ENCODE measurements at places on chromosomes 5 and 9.

- no peak for DNase-seq
These were observed 9.4 kb downstream of the PDZD2 start for GRCh38 chr5:31648326-31648725.

DNA sequence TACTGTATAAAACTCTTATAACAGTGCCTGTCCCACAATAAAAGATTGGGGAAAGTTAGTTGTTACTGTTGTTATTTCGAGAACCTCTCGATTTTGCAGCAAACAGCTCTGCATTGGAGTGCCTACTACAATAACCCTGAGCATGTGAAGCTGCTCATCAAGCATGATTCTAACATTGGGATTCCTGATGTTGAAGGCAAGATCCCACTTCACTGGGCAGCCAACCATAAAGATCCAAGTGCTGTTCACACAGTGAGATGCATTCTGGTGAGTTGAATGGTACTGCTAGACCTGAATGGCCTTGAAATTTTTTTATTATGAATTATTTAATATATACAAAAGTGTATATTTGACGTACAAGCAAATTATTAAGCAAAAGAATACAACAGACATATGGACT is 123.2 kb downstream of the TEX10 start:
- DNase-seq: no peak

GRCh38 chr5:80967500-80968181 is 7.5 kb downstream of the RASGRF2 start:
- DNase-seq: peak; percentile 81

GRCh38 chr9:92266486-92266885 is 27.0 kb downstream of the IARS1 start:
- DNase-seq: no peak

DNA sequence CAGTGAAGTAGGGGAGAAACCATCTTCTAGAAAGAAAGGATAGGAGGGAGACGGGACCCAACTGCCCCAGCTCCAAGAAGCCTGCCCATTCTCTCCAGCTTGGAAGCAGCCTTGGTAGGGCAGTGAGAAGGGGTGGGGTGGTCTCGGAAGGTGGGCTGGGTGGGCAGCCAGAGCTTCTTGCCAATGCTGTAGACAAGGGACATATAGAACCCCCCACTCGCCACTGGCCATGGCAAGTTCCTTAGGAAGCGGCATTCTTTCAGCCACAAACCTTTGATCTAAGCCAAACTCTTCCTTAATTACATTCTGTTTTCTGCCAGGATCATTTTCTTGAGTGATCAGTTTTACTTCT is 90.2 kb downstream of the PSD2 start:
- DNase-seq: no peak

- DNase-seq: peak; percentile 82
These were observed 32.6 kb downstream of the SPATA31D1 start for GRCh38 chr9:82021198-82021597.

DNA sequence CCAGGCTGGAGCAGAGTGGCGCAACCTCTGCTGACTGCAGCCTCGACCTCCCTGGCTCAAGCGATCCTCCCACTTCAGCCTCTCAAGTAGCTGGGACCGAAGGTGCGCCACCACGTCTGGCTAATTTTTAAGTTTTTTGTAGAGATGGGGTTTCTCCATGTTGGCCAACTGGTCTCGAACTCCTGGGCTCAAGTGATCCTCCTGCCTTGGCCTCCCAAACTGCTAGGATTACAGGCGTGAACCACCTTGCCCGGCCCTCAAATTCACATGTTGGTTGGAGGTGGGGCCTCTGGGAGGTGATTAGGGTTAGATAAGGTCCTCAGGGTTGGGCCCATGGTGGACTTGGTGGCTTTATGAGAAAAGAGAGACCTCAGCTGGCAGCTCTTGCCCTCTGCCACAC is 10.1 kb downstream of the LCN12 start:
- DNase-seq: no peak

GRCh38 chr5:69217151-69217511 is 17.6 kb upstream of the CDK7 start:
- no peak for DNase-seq

- DNase-seq: no peak
These were observed 24.6 kb upstream of the BARX1 start for GRCh38 chr9:93979721-93980120.

- no peak for DNase-seq
These were observed 24.0 kb downstream of the ADAMTSL2 start for GRCh38 chr9:133558191-133559126.

- peak; percentile 87 for DNase-seq
These were observed 16.1 kb downstream of the B4GALT1 start for GRCh38 chr9:33151007-33151557.

DNA sequence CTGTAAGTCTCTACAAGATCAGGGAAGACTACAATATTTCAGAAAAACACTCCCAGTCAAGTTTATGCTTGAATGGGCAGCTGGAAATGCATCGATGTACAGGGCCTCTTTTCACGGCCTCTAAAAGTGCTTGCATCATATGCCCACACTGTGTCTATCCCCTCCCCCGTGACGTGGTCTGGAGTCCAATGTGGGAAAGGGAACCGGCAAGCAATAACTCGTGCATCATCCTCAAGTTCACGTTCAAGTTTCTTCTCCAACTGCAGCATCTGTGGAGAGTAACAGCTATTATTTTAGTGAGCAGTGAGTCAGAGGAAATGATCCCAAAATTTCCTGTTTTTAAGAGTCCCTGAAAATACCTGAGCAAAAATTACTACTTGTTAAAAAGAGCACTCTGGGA is 22.3 kb downstream of the ATPSCKMT start:
- DNase-seq: no peak

GRCh38 chr9:27787891-27788290 is 214.6 kb upstream of the C9orf72 start:
- DNase-seq: no peak

DNA sequence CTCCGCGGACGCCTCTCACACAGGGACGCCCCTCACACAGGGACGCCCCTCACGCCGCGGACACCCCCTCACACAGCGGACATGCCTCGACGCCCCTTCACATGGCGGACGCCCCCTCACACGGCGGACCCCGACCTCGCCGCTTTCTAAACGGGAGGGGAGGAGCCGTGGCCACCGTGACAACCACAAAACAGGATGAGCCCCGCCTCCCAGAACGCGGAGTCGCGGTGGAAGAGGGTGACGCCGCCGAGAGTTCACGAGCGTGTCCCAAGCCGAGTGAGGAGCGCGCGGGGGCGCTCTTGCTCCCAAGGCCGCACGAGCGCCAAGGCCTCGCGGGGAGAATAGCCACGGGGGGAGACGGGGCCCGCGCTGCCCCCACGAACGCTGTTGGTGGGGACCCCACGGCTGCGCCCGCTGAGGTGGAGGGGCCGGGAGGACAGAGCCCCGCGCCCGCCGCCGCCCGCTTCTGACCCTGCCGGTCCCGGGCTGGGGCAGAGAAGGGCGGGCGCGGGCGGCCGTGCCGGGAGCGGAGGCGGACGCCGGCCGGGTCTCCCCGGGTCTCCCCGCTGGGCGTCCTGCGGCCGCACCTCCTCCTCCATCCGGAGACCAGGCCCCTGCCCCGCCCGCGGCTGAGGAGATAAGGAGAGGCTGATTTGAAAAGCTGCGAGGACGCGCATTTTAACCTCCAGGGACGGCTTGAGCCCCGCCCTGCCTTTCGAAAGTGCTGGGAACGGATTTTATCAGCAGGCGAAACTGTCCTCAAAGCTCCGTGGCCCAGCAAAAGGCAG is 3.9 kb upstream of the NKD2 start:
- peak; percentile 92 for DNase-seq

DNA sequence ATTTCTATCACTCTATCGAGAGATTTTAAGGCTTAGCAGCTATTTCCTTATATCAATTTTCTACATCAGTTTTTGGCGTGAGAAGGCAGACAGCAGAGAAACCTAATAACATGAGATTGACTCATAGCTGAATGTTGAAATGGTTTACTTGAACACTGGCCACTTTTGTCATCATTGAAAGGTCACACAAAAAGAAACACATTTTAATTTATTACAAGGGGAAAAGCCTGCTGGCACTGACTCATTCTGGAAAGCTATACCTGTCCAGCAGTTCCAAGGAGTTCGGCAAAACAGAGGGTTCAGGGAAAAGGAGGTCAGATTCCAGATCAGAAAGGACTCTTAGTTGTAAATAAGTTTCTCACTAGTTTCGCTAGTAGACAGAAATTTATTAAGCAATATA is 566.4 kb downstream of the DNAH5 start:
- DNase-seq: no peak

DNA sequence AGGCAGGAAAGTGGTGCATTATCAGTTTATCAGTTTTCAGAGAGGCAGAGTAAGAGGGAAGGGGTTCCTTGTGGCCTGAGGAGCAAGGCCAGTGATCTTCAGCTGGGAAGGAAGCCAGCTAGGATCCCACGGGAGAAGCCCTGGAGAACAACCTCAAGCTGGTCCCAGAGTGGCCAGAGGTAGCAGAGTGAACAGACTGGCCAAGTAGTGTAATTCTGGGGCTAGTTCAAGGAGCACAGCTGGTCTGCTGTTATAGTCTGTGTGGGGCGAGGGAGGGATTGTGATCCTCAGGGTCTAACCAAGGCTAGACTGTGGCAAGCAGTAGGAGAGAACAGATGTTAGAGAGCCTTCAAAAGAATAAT is 164.6 kb downstream of the CARTPT start:
- DNase-seq: no peak

GRCh38 chr9:133690081-133690561 is 48.0 kb downstream of the SARDH start:
- no peak for DNase-seq

DNA sequence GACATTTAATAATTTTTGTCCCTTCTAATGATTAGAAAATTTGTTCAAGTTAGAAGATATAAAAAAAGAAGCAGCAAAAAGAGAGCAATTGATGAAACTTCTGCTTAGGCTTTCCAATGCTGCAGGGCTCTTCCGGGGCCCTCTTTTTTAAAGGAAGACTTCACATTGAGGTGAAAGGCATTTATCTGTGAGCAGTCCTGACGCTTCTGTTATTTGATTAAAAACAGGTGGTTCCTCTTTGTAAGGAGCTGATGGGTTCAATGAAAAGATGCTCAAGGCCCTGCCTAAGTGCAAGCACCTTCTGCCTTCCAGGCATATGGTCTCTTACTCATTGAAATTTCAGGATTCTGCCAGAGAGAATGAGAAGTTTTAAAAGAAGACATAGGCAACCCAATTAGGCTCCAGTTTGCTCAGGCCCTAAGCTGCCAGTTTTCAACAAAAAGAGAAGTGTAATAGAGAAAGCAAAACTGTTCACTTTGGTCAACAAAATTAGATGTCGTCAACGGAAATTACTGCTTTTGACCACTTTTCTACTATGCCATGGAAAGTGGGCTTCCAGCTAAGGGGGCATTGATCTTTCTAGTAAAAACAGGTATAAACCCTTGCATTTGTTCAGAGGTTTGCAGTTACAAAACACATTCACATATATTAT is 100.2 kb downstream of the INSYN2B start:
- DNase-seq: no peak

DNA sequence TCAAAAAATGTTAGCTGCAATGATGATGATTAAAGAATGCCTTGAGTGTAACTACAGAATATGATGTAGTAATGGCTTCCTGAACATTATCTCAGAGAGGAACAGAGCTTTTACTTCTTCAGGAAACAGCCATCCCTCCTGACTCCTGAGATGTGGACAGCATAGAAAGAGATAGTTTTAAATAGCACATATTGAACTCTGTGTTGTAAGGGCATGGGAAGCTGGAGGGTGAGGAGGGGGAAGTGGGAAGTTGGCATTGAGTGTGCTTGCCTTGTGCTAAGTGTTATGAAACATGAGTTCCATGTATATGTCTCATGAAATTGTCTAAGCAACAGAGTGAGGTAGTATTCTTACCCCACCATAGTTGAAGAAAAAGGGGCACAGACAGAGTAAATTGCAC is 161.5 kb upstream of the SLC28A3 start:
- no peak for DNase-seq

DNA sequence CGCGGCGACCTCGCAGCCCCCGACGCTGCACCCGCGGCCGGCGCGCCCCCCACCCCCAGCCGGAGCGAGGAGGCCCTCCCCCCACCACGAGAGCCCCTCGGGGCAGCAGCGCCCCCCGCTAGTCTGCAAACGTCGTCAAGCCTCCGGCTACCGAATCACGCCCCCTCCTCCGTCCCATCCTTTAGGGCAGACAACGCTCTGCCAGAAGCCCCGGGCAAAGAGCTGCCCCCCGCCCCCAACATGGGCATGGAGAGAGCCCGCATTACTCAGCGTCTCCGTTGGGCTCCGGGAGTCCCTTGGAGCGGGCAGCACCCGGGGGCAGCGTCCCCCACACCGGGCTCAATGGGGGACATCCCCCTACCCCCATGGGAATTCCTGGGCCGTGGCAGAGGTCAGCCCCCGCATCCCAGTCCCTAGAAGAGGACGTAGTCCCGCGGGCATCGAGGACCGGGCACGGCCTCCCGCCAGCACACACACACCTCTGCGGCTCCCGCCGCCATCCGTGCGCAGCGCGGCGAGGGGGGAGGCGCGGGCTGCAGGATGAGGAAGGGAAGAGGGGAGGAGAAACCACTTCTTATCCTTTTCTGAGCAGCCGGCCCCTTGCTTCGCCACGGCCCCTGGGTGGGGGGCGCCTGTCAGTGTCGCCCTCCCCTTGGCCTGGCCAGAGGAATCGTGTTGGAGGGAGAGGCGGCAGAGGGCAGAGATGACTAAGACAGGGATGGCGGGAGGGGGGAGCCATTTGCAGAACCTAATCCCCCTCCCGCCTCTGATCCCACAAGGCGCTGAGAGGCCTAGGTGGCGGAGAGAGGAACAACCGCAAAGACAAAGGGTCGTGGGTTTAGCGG is 750 bp downstream of the DNM1 start:
- no peak for DNase-seq

DNA sequence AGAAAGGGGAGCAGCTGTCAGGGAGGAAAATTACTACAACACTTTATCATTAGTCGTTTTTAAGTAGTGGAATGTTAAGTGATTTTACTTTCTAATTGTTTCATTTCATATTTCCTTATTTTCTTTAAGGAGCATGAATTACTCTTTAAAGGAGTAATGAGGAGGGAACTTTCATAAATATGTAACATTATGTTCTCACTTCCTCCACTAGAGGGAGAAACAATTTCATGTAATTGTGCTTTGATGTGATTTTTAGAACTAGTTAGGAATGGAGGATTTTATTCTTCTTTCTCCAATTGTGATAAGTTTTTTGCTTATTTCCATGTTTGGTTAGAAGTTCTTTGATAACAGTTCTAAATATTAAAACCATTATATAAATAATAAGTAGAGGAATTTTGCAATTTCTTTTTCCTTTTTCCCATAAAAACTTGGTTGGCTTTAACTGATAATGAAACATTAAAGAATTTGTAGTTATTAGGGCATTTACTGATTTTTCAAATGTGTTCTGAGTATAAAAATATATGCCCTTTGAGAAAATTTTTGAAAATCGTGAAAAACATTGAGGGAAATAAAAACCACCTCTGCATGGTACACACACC is 25.6 kb downstream of the CEP78 start:
- no peak for DNase-seq

DNA sequence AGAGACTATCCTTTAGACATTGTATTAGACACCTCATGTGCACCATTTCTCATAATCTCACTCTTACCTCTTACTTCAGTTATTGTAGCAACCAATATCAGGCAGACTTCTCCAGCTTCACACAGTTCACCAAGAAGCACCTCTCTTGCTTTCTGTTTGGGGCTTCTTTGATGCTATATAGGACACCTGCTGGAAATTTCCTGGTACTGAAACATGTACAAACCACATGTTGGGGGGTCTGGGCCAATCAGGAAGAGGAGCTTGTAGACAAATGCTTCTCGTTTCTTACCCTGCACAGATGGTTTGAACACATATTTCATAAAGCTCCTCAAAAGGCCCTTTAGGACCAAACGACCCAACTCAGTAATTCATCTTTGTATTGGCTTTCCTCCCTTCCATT is 212.1 kb downstream of the IZUMO3 start:
- no peak for DNase-seq

GRCh38 chr5:76537073-76537543 is 86.1 kb downstream of the F2RL2 start:
- no peak for DNase-seq

Measured in sigmoid colon (tissue), 7 donors.